ENCODE measurements at places on chromosomes 2 and 18.

GRCh38 chr2:2043394-2043793, 287.7 kb downstream of the MYT1L start:
- no peak for DNase-seq

DNA sequence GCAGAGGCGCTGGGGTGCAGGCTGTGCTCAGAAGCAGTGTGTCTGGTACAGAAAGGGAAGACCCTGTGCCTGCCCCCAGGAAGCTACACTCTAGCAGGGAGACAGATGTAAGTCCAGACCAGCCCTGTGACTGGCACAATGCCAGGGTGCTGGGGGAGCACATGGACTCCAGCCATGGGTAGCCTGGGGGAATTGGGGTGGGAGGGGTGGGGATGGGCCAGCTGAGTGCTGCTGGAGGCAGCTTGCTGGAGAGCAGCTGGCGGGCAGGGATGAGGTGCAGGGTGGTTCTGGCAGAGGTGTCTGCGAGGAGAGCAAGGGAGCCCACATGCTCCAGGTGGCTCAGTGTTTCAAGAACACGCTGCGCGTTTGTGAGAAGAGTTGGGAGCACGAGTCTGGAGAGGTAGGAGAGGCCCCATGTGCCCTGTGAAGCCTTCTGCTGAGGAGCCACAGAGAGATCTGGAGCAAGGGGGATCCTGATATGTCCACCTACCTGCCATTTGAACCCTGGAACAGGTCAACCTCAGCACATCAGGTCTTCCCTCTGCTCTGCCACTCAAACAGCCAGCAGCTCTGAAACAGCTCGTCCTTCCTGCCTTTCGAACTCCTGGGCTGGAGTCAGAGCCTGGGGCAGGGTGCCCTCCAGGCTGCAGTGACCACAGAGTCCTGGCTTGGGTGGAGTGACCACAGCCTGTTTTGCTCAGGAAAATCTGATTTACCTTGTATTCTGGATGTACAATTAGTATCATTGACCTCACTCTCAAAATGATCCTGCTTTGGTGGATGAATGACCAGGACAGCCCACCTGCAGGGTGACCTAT, 15.1 kb downstream of the ALLC start:
- DNase-seq, result no peak

DNA sequence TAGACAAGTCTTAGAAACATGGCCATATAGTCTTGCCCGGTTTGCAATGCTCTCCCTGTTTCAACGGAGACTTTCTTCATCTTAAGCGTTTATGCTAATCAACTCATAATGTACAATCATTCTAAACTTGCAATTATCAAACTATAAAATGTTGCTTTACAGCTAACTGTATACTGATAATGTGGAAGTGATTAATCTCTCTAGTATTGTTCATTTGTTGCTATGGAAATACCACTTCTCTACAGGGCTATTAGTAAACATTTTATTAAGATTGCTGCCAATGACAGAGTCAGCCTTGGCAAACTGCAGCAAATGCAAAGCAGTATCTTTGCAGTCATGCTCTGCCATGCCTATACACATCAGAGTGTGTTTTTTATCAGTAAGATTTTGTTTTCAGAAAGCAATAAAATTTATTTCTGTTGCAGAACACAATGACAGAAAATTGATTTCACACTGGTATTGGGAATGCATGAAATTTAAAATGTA, 1201.8 kb upstream of the CDH2 start:
- no peak for DNase-seq

GRCh38 chr18:45851161-45851925, 25.9 kb downstream of the SIGLEC15 start:
- DNase-seq, result no peak

DNA sequence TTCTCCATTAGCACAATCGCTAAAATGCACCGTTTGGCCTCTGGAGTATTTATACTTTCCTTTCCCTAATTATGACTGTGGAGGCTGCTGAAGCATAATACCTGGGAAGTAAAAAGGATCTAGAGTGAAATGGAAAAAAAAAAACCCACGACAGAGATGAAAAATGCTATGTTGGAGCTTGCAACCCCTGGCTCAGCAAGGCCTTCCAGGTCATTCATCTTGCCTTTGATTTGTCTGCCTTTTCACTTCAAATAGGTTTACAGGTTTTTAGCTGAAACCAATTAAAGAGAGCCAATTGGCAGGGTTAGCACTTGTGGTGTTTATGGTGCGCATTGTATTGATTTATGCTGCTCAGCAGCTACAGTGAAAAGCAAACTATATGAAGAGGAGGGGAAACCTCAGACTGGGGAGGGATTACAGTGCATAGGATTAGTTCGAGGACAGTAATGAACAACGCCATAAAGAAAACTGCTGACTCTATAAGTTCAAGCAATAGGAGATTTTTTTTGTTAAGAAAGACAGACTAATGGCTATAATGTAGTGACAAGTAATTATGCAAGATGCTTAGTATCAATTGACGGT, 347.9 kb downstream of the MEIS1 start:
- no peak for DNase-seq

- no peak for DNase-seq
Measured at GRCh38 chr2:68662466-68662865, 19.1 kb downstream of the PROKR1 start.

- DNase-seq, result no peak
Measured at GRCh38 chr18:68034296-68034695, 517.8 kb upstream of the DSEL start.

All from stimulated activated CD8-positive, alpha-beta memory T cell treated with anti-CD3 and anti-CD28 coated beads, Interleukin-2, amount 100 ng/mL, for 48 hours (primary cell).